Stimulated activated CD4-positive, alpha-beta T cell treated with anti-CD3 and anti-CD28 coated beads, Interleukin-1b, Interleukin-23, amount 100 ng/mL, for 4 hours (primary cell): ENCODE measurements at places on chromosomes 2 and 18.

DNA sequence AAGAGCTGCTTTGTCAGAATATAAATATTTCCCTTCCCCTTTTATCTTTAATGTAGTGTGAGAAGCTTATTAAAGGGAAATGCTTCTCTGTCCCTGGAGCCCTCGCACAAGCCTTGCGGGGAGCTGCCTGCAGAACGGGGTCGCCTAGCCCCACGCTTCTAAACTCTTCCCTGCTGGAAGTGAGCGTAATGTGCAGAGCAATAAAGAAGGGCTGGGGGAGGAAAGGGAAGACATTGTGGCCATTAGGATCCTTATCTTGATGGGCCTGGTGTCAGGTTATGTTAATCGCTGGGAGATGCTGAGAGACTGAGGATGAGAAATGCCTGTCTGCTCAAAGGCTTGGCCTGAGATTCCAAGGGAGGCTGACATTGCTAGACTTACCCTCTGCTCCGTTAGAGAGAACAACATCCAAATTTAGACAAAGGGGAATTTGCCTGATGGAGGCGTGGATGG lies 18.9 kb upstream of the FZD7 start:
- DNase-seq = no peak

DNA sequence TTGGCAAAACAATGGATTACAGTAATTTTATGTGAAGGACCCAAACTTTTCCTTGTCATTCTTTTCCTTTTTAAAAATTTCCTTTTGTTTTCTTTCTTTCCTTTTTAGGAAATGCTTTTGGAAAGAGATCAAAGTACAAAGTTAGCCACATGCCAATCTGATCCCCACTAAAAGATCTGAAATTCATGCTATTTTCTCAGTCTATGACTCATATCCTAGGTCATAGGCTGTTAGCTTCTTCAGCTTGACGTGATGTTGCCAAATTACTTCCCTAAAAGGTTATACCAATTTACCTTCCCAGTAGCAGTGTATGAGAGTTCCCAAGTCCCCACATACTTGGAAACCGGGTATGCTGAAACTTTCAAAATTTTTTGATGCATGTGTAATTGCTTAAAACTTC lies 355.3 kb downstream of the INSIG2 start:
- DNase-seq = no peak

- no peak for DNase-seq
Measured at GRCh38 chr2:17591846-17592245, 51.4 kb downstream of the VSNL1 start.

DNA sequence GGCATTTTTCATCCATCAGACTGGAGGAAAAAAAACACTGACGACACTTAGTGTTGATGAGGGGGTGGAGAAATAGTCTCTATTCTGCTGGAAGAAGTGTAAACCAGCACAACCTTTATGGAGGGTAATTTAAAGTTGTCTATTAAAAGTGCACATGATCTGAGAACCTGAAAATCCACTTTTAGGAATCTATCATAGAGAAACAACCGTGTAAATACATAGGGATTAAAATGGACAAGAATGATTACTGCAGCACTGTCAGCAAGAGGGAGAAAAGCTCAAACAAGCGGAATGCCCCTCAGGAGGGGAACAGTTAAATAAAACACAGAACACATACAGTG lies 79.6 kb upstream of the MGAT4A start:
- DNase-seq = no peak

- DNase-seq = no peak
Measured at GRCh38 chr2:239833269-239834109, 191.7 kb downstream of the NDUFA10 start.

GRCh38 chr2:17805166-17805565 lies 11.1 kb upstream of the MSGN1 start:
- no peak for DNase-seq

- no peak for DNase-seq
Measured at GRCh38 chr2:129806317-129806716, 173.1 kb upstream of the RAB6C start.

GRCh38 chr2:26542194-26542455 lies 64.2 kb upstream of the OTOF start:
- DNase-seq = no peak

- DNase-seq = no peak
Measured at GRCh38 chr2:5617358-5617757, 74.8 kb upstream of the SOX11 start.

DNA sequence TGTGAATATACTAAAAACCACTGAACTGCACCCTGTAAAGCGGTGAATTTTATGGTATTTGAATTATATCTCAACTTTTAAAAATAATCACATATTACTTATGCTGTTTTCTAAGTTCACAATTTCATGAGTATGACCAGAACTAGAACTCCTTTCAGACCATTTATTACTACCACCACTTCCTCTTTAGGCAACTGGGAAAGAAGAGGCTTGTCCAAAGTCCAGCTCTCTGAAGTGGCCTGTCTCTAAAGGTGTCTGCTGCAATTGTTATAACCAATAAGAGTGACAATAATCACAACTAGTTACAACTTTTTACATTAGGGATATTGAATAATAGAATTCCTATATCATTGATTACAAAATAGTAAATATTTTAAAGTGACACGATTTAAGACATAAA lies 267.9 kb upstream of the PIK3C3 start:
- DNase-seq = no peak

- DNase-seq = no peak
Measured at GRCh38 chr2:105781274-105781978, 36.7 kb downstream of the NCK2 start.

DNA sequence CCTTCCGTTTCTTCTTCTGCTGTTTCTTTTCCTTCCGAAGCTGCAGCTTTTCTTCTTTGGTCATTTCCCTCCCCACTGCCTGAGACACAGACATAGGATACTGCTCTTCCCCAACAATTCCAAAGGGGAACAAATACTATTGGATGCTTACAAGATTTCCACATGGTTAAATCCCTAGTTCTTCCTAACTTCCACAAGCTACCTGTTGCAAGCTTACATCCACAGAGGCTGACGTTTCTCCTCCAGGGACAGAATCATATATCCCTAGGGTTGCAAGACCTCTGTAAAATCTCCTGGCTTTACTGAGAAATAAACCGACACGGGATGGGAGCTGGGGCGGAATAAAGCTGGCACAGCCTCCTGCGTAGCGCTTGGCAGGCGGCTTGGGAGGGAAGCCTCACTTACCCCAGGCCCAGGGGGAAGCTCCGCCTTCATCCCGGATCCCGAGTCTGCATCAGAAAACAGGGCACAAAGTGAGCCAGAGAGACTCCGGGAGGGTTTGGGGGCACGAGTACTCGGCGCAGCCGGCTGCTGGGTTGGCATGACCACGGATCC lies 590 bp downstream of the EIF2B4 start:
- no peak for DNase-seq

GRCh38 chr2:32289165-32289999 lies 11.7 kb downstream of the YIPF4 start:
- no peak for DNase-seq
